HAP-1 (cell line): ENCODE measurements at places on chromosomes 6 and 20.

DNA sequence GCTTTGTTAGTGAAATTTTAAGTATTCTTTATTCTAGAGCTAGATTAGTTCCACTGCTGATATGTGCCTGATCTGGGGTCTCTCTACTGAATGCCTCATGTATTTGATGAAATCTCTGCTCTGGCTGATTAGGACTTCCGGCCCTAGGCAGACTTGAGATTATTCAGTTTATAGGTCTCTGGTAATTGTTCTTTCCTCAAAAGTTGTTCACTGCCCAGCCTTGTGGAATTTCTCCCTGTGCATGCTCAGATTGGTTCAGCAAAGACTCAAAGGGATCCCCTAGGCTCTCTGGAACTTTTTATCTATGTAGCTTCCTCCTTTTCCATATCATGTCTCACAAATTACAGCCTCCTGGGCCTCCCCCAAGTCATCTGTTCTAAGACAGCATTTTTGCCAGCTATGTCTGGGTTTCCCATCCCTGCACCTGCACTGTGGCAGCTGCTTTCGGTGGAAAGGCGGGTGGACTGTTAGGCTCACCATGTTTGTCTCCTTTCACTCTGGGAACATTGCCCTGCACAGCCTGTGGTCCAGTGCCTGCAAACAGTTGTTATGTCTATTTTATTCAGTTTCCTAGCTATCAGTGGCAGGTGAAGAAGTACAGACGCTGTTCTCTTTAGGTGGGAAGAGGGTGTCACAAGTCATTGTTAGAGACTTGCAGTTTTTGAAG is 73.7 kb downstream of the RPP40 start:
- DNase-seq = no peak

- DNase-seq = no peak
Measured at GRCh38 chr20:44954211-44954610, 6.0 kb downstream of the TOMM34 start.

DNA sequence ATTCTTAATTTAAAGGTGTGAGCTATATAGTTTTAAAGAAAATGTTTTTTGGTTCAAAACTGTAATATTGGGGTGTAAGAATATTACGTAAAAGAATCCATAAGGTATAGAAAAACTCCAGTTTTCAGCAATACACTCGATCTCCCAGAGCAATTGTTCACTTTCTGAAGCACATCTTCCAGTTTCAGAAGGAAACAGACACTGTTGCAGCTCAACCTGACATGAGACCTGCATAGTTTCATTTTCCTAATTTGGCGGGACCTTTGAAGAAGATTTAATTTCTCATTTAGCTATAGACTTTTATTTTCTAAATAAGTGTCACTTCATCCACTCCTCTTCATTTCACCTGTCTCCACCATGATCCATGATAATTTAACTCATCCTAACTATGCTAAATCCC is 281.5 kb downstream of the HTR1B start:
- DNase-seq = no peak

DNA sequence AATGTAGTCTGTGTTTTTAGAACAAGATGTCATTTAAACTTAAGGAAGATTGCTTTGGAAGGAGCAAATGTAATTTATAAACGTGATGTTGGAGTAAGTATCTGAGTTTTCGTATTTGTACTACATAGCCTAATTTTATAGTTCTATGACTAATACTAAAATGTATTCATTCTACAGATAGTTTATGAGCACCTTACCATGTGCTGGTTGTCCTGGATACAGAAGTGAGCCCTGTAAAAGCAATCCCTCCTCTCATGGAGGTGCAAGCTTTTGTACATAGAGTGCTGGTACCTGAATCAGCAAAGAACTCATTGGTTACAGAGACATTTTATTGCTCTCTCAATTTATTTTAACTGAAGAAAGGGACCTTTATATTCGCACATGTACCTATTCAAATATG is 27.1 kb downstream of the TBPL1 start:
- no peak for DNase-seq

- no peak for DNase-seq
Measured at GRCh38 chr6:41284726-41285125, 1.8 kb downstream of the TREM1 start.

- no peak for DNase-seq
Measured at GRCh38 chr6:51928320-51928719, 159.1 kb downstream of the PKHD1 start.

DNA sequence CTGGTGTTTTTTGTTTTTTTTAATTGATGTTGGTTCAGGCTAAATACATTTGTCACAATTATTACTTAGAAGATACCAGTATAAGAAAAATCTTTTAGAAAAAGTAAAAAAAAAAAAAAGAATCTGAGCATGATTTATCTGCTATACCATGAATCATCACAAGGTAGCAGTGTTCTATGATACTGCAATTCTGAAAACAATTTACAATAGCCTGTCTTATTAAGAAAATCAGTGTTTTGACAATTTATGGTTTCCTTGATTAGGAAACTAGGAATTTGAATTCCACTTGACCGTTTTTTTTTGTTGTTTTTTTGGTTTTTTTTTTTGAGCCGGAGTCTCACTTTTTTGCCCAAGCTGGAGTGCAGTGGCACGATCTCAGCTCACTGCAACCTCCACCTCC is 9.3 kb upstream of the MAK start:
- DNase-seq = peak; percentile 7

- DNase-seq = no peak
Measured at GRCh38 chr20:1509237-1509636, 18.0 kb upstream of the SIRPB2 start.

DNA sequence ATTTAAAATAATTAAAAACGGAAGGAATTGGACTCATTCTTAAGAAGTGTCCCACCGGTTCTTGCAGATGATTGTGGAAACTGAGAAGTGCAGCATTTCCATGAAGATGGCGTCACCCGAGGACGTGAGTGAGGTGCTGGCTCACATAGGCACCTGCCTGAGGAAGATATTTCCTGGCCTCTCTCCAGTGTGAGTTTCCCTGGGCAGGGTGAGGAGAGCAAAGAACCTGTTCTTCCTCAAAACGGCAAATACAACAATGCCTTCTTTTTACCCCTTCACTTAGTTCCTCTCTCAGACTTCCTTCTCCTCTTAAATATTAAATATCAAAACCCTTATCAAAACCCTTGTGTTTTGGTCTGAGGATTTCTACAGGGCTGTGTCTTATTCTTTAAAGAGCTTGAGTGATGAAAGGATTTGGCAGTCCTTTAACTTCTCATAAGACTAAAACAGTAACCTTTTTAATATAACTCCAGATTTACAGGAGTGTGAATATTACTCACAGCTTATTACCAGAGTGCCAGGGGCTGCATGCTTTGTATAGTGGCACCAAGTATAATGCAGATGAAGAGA is 156.3 kb downstream of the CARMIL1 start:
- no peak for DNase-seq

GRCh38 chr6:138593909-138594757 is 94.8 kb upstream of the NHSL1 start:
- peak; percentile 69 for DNase-seq

GRCh38 chr6:15461127-15461944 is 201.5 kb downstream of the DTNBP1 start:
- no peak for DNase-seq

- no peak for DNase-seq
Measured at GRCh38 chr20:12113468-12114371, 196.0 kb downstream of the BTBD3 start.

- DNase-seq = no peak
Measured at GRCh38 chr6:33813990-33814985, 10.5 kb upstream of the MLN start.

- DNase-seq = no peak
Measured at GRCh38 chr20:42740226-42740870, 449.4 kb downstream of the PTPRT start.

DNA sequence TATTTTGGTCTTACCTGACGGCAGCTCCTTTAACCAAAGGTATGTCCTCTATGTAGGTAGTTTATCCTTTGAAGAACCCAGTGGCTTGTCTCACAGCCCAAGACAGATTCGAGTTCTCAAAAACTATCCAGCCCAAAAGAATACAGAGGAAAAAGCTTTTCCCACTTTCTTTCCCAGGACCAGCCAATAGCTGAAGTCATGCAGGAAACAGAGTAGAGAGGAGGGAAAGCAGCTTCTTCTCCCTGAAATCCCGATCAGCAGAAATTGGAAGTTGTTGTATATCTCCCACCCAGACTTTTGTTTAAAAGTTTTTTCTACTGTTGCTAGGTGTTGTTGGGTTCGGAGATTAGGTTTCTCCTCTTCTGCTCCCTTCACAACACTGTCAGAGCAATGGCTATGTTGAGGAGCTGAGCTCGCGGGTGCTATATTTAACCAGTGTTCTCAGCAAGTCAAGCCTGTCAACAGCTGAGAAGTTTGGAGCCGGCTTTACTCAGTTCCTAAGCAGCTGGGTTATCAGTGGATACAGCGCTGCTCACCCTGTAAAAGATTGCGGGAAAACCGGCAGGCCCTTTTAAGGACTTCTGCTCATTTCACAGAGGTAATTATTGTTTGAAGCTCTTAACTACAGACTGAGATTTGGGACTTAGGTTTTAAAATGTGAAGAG is at the start of gene FILIP1:
Gene FILIP1, minus strand, starts transcription at position 401 of the 665 bp plus-strand sequence. CDS start 78,828 bp downstream, outside the sequence.
- DNase-seq = no peak

- DNase-seq = peak; percentile 58
Measured at GRCh38 chr6:26539071-26539615, 977 bp downstream of the HMGN4 start.

GRCh38 chr6:46130666-46131065 is 877 bp downstream of the ENPP4 start:
- DNase-seq = no peak

- no peak for DNase-seq
Measured at GRCh38 chr6:43940071-43940392, 170.0 kb downstream of the VEGFA start.

GRCh38 chr6:157769776-157770426 is 53.1 kb upstream of the SNX9 start:
- no peak for DNase-seq

DNA sequence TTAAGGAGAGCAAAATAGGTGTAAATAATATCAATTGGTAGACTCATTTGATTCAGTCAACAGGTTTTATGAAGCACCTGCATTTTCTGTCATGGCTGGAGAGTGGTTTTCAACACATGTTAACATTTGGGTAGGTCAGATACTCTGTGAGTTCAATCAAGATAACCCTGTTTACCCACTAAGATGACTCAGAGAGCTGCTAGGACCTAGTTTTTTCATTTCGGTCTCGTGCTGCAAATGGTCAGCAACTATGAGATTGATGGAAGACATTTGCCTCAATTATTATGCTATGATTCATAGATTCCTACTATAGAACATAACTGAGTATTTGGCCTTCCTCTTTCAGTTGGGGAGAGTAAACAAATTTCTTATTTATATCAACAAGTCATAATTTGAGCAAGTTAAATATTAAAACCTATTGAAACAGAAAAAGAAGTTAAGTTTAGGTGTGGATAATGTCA is 391.4 kb upstream of the CITED2 start:
- DNase-seq = no peak

GRCh38 chr6:28449056-28449455 is 5.8 kb upstream of the ZSCAN23 start:
- DNase-seq = no peak

- DNase-seq = no peak
Measured at GRCh38 chr6:121297694-121298093, 36.6 kb downstream of the TBC1D32 start.

- no peak for DNase-seq
Measured at GRCh38 chr6:51992876-51993275, 94.5 kb downstream of the PKHD1 start.

GRCh38 chr6:3532296-3532916 is 75.6 kb upstream of the SLC22A23 start:
- no peak for DNase-seq

- no peak for DNase-seq
Measured at GRCh38 chr6:151357758-151358436, 33.5 kb downstream of the ZBTB2 start.
